ENCODE measurements at places on chromosomes 12 and 14.

GRCh38 chr12:66708704-66709456 lies 30.0 kb upstream of the GRIP1 start:
- DNase-seq: no peak

DNA sequence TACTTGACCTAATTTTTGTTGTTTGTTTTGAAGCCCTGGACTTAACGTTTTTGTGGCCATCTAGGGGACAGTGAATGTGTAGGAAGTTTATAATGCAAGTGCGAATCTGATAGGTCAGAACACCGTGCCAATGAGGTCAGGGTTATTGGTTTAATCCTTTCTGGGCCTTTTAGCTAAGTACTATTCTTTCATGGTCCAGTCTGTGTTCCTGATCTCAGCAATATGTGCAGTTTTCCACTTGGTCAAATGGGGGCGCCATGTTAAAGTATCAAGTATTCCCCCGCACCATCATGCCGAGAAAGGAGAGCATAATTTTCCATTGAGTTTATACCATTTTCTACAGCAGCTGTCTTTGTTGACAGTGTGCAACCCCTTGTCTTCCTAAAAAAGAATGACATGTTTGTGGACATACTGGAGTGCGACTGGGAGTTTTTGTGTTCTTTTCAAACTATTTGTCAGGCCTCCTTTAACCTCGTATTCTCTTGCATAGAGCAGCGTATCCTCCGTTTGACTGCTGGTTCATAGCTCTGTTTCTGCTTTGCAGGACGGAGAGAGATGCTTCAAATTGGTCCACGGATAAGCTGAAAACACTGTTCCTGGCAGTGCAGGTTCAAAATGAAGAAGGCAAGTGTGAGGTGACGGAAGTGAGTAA lies 1.3 kb downstream of the AHSA1 start:
- DNase-seq: no peak

GRCh38 chr12:119989361-119989730 lies 310 bp downstream of the BICDL1 start:
- no peak for DNase-seq

DNA sequence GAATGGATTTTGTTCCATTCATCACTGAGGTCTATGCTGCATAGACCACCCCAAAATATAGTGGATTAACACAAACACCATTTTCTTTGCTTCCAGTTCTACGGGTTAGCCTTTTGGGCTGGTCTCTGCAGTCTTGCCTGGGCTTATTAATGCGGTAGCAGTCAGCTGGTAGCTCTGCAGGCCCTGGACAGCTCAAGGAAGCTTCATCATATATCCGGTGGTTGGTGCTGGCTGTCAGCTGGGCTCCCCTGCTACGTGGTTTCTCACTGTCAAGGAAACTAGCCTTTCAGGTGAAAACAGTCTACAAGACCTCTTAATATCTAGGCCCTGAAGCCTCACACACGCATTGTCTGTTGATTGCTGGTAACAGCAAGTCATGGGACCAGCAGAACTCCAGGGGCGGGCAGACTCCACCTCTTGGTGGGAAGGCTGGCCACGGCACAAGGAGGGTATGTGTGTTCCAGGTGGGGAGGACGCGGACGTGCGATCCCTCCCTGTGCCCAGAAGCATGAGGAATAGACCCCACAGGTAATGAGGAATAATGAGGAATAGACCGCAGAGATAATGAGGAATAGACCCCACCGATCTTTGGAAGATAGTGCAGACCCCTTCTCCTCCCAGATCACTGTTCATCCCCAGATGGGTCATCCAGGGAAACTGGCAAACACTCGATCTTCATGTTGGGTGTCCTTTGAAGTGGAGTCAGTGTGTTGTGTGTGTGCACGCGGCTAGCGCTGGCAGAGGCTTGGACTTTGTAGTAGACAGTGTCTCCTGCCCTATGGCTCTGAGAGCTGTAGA lies 13.3 kb downstream of the TSPAN9 start:
- DNase-seq: no peak

- DNase-seq: no peak
These were observed 479.2 kb downstream of the RPS29 start for GRCh38 chr14:49106741-49107667.

DNA sequence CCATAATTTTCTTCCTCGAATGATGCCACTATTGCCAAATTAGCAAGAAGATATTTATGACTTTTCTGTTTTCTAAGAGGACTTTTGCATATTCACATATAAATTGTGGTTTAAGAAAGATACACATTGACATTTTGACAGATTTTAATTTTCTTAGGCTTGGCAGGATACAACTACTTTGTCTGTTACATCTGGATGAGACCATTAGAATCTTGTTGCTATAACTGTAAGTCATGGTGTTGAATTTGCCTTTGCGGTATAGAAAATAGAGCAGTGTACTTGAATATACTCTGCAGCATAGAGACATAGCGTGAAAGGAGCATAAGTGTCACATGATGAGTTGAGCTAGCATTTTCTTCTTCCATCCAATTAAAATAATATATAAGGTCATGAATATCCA lies 169.3 kb downstream of the FUT8 start:
- DNase-seq: no peak

DNA sequence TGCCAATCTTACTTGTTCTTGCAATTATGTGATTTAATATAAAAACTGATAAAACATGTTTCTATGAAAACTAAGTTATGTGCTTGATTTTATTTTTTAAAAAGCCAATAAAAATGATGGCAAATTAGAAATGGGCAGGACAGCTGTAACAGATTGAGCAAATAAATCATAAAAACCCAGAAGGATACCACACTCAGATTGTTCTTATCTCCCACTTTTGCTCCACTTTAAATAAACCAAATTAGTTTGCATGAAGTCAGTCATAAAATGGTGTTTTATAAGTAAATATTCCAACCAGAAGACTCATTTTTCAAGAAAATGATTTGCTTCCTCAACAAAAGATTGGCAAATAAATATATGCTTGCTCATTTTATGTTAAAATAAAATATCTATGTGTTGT lies 307.9 kb upstream of the G2E3 start:
- no peak for DNase-seq

DNA sequence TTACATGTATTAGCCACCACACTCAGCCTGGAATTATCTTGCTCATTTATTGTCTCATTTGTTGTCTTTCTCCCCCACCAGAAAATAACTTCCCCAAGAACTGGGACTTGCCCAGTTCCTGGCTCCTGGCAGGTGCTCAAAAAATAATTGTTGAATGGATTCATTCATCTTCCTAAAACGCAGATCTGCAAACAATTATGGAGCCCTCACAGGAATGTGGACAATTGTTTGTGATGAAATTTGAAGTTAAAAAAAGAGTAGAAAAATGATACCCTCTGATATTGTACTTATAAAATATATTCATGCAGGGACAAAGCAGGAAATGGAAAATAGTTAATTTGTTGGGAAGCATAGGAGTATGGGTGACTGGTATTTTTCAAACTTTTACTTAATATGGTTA lies 60.7 kb upstream of the MAP1LC3B2 start:
- no peak for DNase-seq

DNA sequence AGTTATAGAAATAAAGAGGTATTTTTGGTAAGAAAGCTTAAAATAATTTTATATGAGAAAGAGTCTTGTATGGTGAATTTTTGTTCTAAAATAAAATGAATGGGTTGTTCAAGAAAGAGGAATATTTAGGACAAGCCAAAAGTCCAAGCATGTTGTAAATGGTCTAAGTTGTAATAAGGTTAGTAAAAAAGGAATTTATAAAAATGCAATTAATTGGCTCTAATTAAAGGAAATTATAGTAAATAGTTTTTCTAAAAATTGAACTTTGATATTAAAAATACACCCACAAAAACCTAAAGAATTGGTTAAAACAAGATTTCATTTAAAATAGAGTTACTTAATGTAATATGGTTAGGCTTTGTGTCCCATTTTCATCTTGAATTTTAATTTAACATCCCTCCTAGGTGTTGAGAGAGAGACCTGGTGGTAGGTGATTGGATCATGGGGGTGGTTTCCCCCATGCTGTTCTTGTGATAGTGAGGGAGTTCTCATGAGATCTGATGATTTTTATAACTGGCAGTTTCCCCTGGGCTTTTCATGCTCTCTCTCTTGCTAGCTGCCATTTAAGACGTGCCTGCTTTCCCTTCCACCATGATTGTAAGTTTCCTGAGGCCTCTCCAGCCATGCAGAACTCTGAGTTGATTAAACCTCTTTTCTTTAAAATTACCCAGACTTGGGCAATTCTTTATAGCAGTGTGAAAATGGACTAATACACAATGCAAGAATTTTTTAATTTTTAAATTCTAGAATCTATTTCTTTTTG lies 13.0 kb downstream of the SLC22A17 start:
- DNase-seq: no peak

GRCh38 chr12:2126676-2127406 lies 74.1 kb downstream of the CACNA1C start:
- DNase-seq: no peak

DNA sequence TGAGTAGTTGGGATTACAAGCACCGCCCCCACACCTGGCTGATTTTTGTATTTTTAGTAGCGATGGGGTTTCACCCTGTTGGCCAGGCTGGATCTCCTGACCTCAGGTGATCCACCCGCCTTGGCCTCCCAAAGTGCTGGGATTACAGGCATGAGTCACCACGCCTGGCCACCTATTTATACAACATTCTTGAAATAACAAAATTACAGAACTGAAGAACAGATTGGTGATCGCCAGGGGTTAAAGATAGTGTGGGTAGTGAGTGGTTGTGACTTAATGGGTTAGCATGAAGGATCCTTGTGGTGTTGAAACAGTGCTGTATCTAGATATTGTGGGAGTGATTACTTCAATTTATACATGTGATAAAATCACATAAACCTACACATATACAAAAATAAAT lies 7.4 kb downstream of the GLIPR1L1 start:
- DNase-seq: no peak

DNA sequence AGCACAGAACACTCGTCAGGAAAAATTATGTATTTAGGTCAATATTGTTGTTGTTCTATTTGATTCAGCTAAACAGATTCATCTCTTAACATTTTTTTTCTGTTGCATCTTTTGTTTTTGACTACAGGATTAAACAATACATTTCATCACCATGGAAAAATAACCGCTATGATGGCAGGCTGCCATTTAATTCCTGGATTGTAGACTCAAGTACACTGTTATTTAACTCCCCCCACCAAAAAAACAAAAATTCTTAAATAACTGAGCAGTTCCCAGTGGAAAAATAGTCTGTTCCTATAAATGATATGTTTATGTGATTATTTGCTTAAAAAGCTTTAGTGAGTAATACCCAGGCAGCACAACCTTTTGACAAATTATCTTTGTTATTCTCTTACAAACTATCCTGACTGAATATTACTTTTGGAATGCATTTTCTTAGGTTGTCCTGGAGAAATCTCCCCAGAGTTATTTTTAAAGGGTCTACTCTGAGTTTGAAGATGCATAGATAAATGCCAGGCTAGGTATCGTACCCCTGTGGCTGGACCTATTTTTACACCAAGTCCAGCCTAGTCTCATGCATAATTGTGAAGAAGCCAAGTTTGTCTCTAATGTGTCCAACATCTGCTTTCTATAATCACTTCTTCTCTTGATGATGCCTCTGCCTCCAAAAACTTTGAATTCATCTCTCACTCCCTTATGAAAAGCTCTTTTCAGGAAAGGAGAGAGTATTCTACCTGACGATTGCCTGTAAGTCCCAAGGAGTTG lies 3.7 kb downstream of the KERA start:
- no peak for DNase-seq

DNA sequence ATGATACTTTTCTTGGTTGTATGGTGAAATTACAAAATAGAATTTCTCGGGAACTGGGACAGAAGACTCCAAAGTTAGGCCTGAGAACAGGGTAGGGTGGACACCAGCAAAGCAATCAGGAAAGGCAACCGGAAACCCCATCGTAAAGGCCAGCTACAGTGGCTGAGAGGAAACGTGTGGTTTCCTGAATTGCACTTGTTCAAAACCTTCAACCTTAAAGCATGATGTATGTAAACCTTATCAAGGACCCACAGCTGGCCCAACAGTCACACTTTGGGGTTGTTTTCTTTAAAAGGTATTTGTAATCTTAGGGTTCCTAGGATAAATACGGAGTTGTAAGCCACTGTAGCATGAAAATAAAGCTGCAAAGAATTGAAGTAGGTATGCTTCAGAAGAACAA lies 2.2 kb upstream of the PTGDR start:
- DNase-seq: no peak

DNA sequence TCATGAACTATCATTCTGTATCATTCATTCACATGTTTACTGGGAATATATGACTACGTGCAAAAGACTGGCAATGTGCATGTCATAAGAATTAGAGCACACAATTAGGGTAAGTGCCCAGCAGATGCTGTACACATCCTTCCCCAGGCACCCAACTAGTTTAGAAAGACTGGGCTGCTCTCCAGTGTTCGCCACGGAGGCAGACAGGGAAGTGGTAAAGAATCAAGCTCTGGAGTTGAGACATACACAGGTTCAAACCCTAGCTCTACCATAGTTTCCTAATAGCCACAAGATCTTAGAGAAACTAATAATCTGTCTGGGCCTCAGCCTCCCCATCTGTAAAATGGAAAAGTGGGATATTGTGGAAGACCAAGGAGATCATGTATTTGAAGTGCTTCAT lies 6.8 kb downstream of the TMCC3 start:
- no peak for DNase-seq

- no peak for DNase-seq
These were observed 364.8 kb downstream of the TMEM121 start for GRCh38 chr14:105891221-105891602.

- no peak for DNase-seq
These were observed 96.6 kb downstream of the CDK17 start for GRCh38 chr12:96303653-96304052.

- no peak for DNase-seq
These were observed 36.7 kb downstream of the ZFYVE1 start for GRCh38 chr14:72990171-72990570.

GRCh38 chr12:53383258-53383657 lies 3.3 kb downstream of the SP1 start:
- DNase-seq: no peak

DNA sequence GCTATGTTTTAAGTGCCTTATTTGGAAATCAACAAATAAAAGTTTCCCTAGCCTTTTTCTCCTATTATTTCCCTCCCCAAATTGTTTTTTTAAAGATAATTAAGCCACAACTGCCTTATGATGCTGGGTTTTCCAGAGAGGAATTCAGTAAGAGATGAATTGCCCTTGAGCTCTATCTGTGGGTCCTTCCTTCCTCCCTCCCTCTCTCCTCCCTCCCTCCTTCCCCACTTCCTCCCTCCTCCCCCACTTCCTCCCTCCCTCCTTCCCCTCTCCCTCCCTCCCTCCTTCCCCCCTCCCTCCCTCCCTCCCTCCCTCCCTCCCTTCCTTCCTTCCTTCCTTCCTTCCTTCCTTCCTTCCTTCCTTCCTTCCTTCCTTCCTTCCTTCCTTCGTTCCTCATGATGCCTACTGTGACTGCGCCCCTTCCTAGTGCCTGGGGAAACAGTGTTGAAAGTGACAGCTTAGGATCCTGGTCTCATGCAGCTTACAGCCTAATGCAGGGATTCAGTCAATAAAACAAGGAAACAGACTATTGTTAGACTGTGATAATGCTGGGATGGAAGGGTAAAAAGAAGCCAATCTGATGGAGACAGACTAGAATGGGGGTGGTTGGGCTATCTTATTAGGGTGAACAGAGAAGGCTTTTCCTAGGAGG lies 1417.1 kb downstream of the AACS start:
- DNase-seq: no peak

GRCh38 chr12:38662829-38663228 lies 242.6 kb downstream of the CPNE8 start:
- DNase-seq: no peak

Data from stimulated activated CD8-positive, alpha-beta memory T cell treated with anti-CD3 and anti-CD28 coated beads, Interleukin-4, amount 100 ng/mL, for 1 hour (primary cell).